ENCODE measurements at places on chromosomes 3 and 15.

DNA sequence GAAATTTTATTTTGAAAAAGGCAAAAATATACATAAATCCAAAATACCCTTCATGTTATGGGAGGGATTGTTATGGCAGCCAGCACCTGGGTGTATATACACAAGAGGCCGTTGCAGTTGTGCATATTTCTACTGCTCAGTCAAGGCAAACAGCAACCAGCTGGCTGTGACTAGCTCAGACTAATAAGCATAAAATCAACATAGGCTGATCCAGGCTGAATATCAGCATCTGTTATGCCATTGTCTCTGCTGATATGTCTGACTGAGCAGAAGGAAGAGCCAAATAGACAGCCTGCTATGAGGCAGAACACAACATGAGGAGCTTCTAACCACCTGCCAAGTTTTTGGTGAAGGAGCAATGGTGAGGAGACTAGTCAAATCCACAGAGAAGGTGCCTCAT lies 457.5 kb upstream of the ALCAM start:
- peak; percentile 78 for DNase-seq

DNA sequence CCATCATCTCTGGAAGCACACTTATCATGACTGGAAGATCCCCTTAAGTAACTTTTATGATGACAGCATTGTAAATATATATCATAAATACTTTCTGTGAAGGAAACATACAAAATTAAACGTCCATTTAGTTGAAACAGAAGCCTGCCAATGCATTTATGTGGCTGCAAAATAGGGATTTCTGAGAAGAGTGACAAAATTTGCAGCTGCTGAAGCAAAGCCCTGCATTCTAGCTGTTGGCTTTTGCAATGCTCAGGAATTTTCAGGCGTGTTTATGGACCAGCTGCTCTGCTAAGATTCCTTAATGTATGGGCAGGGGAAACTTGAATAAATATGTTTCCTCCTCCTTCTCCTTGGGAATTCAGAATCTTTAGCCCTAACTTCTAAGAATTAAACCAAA lies 137.3 kb downstream of the CACNA2D3 start:
- no peak for DNase-seq

DNA sequence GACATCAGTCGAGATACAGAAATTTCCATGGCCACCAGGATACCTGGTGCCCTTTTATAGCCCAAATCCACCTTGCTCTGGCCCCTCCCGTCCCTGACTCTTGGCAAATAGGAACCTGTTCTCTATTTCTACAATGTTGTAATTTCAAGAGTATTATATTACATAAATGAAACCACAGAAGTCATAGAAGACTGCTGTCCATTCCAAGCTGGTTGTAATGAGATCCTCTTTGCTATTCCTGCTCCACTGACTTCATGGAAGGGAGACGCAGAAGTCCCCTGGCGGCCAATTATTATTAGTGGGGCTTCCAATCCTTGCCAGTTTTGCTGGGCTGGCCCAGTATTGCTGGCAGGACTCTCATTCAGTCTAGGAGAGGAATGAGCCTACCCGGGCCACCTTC lies 26.6 kb downstream of the DCP1A start:
- DNase-seq, result no peak

- no peak for DNase-seq
These were observed 212.4 kb downstream of the IL5RA start for GRCh38 chr3:2897821-2898220.

- no peak for DNase-seq
These were observed 7.0 kb downstream of the CLDN11 start for GRCh38 chr3:170425491-170426239.

- peak; percentile 2 for DNase-seq
These were observed 259.9 kb downstream of the IL20RB start for GRCh38 chr3:137217733-137218132.

GRCh38 chr3:158395421-158395820 lies 175.6 kb upstream of the MLF1 start:
- peak; percentile 22 for DNase-seq

- DNase-seq, result peak; percentile 54
These were observed 43.8 kb upstream of the ARHGEF3 start for GRCh38 chr3:56845505-56845904.

GRCh38 chr3:66665021-66665695 lies 164.3 kb upstream of the LRIG1 start:
- DNase-seq, result no peak

Measured in EL (cell line).